Endothelial cell (in vitro differentiated cells): ENCODE measurements at places on chromosomes 3 and 15. TPM values are rescaled to one million over a fixed set of nuclear protein-coding genes. Genes with fewer than 3 reads are reported as not detected.

- no peak for DNase-seq
- H3K36me3 ChIP-seq: no peaks in the 10 kb centered on the region
- H3K4me3 ChIP-seq: no peak overlapping the region
- H3K27me3 ChIP-seq: no peaks in the 10 kb centered on the region
Measured at GRCh38 chr3:135215516-135215915, 420.5 kb downstream of the EPHB1 start.

- no peaks in the 10 kb centered on the region for H3K4me1 ChIP-seq
- no peak for DNase-seq
- no peak overlapping the region for H3K4me3 ChIP-seq
- no peaks in the 10 kb centered on the region for H3K27me3 ChIP-seq
Measured at GRCh38 chr3:31421314-31422048, 111.2 kb upstream of the STT3B start.

DNA sequence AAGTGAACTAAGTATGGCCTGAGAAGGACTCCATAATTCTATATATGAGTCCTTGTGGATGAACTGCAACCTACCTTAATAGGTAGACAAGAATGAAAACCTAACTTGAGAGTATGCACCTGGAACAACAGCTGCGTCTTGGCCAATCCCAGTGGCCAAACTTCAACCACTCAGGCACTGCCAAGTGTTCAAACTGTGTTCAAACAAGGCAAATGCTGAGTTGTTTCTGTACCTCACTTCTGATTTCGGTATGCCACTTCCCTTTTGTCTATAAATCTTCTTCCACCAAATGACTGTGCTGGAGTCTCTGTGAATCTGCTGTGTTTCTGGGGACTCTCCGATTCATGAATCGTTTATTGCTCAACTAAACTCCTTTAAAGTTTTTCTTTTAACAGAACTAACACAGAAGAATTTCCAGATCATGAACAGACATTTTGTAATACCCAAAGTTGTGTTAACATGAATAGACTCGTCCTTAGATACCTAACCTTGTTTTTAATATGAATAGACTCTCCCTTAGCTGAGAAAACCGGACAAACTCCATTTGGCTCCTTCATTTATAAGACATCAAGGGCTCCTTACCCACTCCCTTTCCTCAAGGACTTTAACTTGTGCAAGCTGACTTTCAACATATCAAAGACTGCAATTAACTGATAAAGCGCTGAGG is 4.1 kb downstream of the ZNF717 start:
- no peaks in the 10 kb centered on the region for H3K4me1 ChIP-seq
- H3K27me3 ChIP-seq: peaks cover 12% of the 10 kb centered on the region
- H3K4me3 ChIP-seq: no peak overlapping the region
- H3K27ac ChIP-seq: no peak overlapping the region
- H3K36me3 ChIP-seq: peaks cover 52% of the 10 kb centered on the region

DNA sequence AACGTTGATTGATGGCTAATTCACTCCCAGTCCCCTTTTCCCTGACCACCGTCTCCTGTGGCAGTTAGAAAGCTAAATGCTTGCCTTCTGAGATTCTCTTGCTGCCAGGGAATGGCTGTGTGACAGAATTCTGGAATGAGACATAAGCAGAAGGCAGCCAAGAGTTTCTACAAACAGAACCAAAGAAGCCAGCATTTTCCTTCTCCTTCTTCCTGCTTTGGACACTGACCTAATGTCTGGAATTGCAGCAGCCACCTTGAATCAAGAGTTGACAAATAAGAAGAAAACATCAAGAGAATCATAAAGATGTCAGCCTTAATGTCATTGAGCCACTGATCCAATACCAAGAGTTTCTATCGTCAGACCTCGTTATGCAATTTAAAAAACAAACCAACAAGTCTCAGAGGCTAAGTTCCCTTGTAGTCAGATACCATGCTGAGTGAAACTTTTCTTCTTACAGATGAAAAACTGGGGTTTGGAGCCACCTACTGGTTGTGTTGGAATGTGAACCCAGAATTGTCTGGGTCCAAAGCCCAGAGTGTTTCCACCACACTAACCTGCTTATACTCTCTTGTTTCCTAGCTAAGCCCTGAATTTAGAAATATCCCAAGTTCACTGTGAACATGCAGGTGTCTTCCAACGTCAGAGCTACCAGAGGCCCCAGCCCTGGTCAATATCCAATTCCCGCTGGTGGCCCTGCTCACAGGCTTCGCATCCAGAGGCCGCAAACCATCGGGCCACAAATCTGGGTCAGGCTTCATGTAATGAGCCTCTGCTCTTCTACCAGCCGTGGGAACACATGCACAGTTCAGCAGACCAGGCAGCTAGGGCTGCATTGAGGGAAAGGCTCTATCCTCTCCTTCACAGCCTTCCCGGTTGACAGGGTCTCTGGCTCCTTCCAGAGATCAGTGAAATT is 42.5 kb downstream of the MCF2L2 start:
- H3K27me3 ChIP-seq: no peaks in the 10 kb centered on the region
- no peak overlapping the region for H3K4me3 ChIP-seq
- H3K36me3 ChIP-seq: no peaks in the 10 kb centered on the region

Gene GATM
- total RNA-seq: 3.5 TPM

Gene CATSPER2
- 1.9 TPM for total RNA-seq
